ENCODE measurements at places on chromosomes 5 and 9.

- no peak for DNase-seq
Measured at GRCh38 chr9:130027533-130028365, 15.2 kb downstream of the FNBP1 start.

- peak; percentile 14 for DNase-seq
Measured at GRCh38 chr9:123438321-123438720, 82.3 kb downstream of the CRB2 start.

- no peak for DNase-seq
Measured at GRCh38 chr9:114689813-114690212, 7.8 kb upstream of the TEX48 start.

DNA sequence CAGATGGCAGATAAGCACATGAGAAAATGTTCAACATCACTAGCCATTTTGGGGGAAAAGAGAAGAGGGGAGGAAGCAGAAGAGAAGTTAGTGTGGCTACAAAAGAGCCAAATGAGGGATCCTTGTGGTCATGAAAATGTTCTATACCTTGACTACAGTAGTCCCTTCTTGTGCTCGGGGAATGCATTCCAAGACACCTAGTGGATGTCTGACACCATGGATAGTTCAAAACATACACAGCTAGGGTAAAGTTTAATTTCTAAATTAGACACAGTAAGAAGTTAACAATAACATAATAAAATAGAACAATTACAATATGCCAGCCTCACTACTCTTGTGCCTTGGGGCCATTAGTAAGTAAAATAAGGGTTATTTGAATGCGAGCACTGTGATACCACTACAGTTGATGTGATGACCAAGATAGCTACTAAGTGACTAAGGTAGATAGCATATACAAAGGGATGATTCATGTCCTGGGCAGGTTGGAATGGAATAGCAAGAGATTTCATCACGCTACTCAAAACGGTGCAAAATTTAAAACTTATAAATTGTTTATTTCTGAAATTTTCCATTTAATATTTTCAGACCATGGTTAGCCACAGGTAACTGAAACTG lies 344.1 kb downstream of the NR2F1-AS1 start:
- DNase-seq = no peak

GRCh38 chr9:89802781-89803355 lies 198.1 kb downstream of the GADD45G start:
- peak; percentile 68 for DNase-seq

- no peak for DNase-seq
Measured at GRCh38 chr9:75657015-75657414, 233.5 kb upstream of the PCSK5 start.

DNA sequence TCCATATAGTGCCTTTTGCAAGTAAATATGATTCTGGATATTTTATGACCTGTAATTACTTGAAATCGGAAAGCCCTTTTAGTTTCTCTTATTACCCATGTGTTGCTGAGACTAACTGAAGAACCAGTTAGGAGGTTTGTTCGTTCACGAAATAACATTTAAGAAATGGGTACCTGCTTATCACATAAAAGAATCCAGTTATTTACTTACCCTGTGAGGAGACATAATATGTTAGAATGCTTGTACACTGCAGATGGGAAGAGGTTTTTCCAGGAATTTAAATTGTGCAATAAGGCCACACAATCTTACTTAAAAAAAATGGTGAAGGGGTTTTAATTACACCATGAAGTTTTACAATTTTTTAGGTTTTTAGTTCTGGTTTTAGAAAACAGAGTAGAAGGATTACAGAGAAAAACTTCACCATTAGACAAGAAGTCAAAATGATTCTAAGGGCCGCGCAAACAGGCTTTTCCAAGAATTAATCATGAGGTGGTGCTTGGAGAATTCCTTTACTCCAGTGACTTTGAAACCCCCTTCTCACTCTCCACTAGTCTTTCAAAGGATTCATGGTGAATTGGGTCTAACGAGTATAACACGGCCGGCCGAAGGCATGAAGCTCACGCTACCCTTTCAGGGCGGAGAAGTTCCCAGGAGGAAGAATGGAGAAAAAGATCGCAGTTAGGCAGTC lies 1.1 kb upstream of the PTGER4 start:
- DNase-seq = peak; percentile 2

GRCh38 chr5:127019928-127020327 lies 10.4 kb downstream of the MARCHF3 start:
- DNase-seq = no peak

DNA sequence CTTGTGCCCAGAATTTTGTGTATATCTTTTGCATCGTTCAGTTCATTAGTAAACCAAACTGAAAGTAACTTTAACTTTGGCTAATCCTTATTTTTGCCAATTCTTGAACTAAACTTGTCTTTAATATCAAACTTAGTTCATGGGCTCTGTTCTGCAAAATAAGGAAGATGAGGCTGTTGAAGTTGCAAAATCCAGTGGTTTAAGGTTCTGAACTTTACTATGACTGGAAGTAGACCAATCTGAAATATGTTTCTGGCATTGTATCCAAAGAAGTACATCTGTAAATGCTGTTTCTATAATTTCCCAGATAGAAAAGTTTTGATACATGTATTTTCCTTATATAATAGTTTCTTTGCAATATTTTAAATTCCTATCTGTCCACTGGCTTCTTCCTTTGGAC lies 238.1 kb downstream of the CETN3 start:
- DNase-seq = no peak

- no peak for DNase-seq
Measured at GRCh38 chr9:70040376-70040903, 3.2 kb upstream of the MAMDC2 start.

DNA sequence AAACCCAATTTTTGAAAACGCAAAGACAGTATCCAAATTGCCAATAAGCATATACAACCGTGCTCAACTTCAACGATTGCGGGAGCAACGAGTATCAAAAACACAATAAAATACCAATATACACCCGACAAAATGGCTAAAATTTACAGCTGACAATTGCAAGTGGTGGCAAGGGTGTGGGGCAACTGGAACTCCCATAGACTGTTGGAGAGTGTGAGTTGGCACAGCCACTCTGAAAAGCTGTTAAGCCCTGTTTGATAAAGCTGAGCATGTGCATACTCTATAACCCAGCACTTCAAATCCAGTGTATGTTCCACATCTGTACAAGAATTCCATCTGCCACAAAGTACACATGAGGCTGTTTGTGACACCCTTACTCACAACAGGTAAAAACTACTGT lies 20.3 kb upstream of the NKD2 start:
- no peak for DNase-seq

GRCh38 chr5:123950701-123951581 lies 439.0 kb downstream of the CSNK1G3 start:
- DNase-seq = no peak

GRCh38 chr5:59819806-59820205 lies 73.7 kb downstream of the PDE4D start:
- no peak for DNase-seq

DNA sequence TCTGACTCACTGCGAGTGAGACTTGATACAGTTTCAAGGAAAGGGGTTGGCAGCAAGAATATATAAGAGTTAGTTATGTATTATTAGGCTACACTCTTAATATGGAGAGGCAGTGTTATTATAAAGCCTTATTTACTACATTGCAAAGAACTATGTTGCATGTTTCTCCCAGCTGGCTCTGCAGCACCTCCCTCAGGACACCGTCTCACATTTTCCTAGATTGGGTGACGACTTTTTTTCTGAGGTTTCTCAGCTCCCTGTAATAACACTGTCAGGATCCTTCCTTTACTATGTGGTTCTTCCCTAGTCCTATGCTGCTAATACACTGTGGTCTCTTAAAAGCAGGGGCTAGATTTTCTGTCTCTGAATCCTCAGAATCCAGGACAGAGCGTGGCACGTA lies 153.7 kb downstream of the INSYN2B start:
- DNase-seq = no peak

DNA sequence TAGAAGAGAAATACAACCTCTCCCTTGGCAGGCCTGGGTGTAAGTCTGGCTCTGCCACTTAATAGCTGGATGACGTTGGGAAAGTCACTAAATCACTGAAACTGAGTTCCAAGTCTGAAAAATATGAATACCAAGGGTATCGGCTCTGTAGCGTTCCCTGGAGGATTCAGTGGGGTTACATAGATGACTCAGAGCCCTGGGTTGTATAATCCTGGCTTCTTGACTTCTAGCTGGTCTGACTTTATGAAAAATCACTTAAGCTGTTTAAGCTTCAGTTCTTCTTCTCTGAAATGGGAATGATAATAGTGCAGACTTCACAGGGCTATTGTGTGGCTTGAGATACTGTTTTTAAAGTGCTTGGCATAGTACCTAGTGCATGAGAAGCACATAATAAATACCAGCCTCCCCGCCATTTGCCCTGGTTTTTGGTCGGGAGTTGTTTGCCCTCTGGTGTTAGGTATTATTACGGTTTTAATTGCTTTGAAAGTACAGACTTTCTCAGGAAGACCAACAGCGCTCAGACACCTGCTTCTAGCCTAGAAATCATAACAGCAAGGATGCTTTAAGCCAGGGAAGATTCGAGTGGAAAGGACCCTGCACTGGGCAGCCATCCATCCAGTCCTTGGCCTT lies 43.0 kb downstream of the CYFIP2 start:
- no peak for DNase-seq
